ENCODE measurements at places on chromosomes 6 and 20.

DNA sequence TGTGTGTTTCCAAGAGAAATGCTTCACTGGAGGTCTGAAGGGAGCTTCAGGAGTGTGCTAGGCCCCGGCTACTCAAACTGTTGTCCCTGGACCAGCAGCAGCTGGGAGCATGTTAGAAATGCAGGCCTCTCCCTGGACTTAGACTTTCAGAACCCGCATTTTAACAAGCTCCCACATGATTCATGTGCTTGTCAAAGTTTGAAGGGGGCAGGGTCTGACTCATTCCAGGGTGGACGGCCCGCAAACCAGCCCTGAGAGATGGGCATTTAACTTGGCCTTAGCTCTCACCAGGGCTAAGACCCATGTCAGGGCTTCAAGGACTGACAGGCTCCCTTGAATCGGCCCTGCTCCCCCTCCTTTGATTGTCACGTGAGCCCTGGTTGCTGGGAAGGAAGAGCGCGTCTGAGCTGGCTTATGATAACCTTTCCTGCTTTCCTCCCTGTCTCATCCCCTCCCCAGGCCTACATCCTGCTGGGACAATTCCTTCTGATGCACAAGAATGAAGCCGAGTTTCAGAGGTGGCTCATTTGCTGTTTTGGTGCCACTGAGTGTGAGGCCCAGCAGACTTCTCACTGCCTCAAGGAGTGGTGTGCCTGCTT lies 35.5 kb downstream of the BANF2 start:
- no peak for DNase-seq

DNA sequence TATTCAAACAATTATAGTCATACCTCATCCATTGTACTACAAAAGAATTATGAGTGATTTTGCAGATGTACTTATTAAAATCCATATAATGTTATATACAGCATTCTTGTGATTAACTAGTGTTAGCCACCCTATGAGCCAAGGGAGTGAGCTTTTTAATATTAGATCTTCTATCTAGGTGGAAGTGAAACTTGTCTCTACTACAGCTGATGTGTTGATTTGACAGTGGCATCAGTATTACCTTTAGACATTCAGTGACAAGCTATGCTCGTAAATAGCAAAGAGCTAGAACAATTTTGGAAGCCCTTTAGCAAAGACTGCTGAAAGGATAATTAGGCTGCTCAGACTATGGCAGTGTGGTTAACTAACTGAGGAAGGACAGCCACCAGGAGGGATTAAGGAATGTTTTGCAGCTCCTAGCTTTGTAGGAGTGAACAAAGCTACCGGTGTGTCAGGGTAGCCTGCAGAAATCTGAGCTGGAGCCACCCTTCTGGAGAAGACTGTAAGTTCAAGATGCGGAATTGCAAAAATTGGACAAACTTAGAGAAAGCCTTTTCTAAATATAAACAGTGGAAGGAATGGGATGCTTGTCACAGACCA lies 73.7 kb downstream of the AFG1L start:
- no peak for DNase-seq

DNA sequence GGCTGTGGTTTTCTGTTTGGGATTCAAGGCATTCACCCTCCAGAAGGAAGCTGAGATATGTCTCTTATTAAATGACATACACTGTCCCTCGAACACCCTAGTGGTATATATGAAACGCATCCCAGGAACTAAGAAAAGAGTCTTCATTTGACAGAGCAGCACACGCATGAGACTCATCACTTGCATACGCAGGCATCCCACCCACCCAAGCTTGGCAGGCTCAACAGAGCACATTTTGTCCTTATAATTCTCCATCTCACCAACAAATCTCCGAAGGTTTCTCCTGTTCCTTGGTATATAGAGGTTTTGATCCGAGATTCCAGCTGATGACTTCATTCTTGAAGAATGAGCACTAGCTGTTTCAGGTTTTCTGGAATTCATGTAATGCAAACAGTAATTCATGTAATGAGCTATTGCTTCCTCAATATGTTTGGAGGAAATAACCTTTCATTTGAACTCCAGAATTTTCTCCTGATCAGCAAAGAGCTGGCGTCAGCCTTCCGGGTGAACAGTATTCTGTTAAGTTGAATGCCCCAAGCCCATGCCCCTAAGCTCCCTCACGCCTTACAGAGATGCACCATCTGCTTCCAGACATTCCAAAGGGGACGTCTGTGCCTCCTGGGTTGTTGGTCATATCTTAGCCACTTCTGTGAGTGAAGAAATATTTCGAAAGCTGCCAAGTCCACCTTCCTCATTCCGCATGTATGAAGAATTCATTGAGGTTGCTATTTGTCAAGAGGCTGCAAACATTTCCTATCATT lies 66.0 kb upstream of the CDH4 start:
- peak; percentile 87 for DNase-seq

GRCh38 chr6:95328231-95328630 lies 249.1 kb upstream of the MANEA start:
- no peak for DNase-seq

GRCh38 chr6:82744286-82745015 lies 321.2 kb downstream of the UBE3D start:
- DNase-seq, result no peak

DNA sequence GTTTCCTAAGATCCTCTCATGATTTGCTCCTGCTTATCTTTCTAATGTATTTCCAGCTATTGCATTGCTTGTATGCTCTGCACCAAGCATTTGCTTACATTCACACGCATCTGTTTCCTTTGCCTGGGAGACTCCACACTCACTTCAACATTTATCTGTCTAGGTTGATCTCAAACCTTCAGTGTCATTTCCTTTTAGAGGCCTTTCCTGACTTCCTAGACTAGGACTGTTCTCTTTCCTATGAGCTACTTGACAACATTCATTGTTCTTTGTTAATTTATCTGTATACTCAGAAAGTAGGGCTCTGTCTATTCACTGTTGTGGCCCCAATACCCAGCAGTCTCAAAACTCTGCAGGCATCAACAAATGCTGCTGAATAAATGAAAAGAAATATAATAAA lies 84.4 kb downstream of the WASF1 start:
- no peak for DNase-seq

- no peak for DNase-seq
These were observed 4.5 kb upstream of the ZNF831 start for GRCh38 chr20:59159091-59159490.

GRCh38 chr6:130947464-130947863 lies 115.6 kb downstream of the EPB41L2 start:
- no peak for DNase-seq

- DNase-seq, result no peak
These were observed 147.3 kb downstream of the DLL1 start for GRCh38 chr6:170143401-170144150.

DNA sequence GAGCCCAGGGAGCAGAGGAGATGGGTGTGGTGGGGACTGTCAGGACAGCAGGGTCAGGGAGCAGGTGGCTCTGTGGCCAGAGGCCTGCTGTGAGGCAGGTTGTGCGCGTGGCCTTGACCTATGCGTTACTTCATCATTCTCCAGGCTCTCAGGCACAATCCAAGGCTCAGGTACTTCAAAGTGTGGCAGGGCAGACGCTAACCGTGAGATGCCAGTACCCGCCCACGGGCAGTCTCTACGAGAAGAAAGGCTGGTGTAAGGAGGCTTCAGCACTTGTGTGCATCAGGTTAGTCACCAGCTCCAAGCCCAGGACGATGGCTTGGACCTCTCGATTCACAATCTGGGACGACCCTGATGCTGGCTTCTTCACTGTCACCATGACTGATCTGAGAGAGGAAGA lies 535 bp downstream of the NCR2 start:
- DNase-seq, result no peak

GRCh38 chr20:44401770-44402390 lies 46.4 kb downstream of the HNF4A start:
- DNase-seq, result no peak

GRCh38 chr6:138500867-138501446 lies 1.7 kb upstream of the NHSL1 start:
- DNase-seq, result no peak
